NCI-H1436 treated with DMSO at 0.1 percent for 48 hours (cell line): ENCODE measurements at places on chromosomes 5 and 9.

GRCh38 chr9:37508135-37508833 lies 22.5 kb downstream of the POLR1E start:
- DNase-seq = no peak

- DNase-seq = no peak
Measured at GRCh38 chr9:92738661-92739081, 26.0 kb downstream of the BICD2 start.

- no peak for DNase-seq
Measured at GRCh38 chr5:172170251-172170701, 17.7 kb downstream of the STK10 start.

GRCh38 chr9:35864695-35865255 lies 5.4 kb downstream of the OR13J1 start:
- DNase-seq = no peak

- no peak for DNase-seq
Measured at GRCh38 chr5:139113892-139114291, 84.3 kb downstream of the SIL1 start.

GRCh38 chr5:14416621-14417275 lies 164.8 kb upstream of the OTULINL start:
- no peak for DNase-seq

GRCh38 chr9:127168756-127169574 lies 46.5 kb upstream of the ANGPTL2 start:
- DNase-seq = no peak

DNA sequence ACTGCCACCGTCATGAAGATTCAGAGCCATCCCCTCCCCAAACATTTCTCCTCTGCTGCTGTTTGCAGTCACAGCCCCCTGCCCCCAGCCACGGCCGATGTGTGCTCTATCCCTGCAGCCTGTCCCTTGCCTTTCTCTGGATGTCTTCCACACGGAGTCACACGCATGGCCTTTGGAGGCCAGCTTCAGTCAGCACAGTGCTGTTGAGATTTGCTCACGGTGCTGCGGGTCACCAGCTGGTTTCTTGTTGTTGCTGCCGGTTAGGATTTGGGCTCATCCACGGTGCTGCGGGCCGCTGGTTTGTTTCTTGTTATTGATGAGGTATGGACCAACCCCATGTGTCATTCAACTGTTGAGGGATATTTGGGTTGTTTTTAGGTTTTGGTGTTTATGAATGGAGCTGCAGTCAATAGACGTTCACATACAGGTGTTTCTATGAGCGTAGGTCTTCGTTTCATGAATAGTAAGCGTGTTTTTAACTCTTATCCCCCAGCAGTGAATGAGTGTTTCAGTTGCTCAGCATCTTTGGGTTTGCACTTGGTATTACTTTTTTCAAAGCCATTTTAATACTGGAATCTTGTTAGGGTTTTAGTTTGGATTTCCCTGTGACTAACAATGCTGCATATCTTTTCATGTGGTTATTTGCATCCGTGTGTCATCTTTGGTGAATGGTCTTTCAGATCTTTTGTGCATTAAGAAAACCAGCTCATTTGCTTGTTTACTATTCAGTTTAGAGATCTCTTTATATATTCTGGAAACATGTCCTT lies 57.6 kb downstream of the AHRR start:
- no peak for DNase-seq

DNA sequence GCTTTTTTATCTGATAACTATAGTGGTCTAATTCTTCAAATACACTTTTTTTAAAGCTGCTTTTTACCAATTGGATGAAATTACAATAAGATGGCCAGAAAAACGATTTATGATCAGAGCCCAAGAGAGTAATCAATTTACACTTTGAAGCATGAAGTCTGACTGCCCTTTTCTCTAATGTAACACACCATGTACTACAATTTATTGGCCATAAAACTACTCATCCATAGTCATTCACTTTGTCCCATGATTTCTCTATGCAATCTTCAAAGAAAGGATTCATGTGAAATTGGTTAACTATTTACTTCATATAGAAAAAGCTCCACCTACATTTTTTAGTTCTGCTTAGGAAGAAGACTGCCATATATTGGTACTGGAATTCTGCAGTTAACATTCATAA lies 73.6 kb upstream of the CAST start:
- no peak for DNase-seq

DNA sequence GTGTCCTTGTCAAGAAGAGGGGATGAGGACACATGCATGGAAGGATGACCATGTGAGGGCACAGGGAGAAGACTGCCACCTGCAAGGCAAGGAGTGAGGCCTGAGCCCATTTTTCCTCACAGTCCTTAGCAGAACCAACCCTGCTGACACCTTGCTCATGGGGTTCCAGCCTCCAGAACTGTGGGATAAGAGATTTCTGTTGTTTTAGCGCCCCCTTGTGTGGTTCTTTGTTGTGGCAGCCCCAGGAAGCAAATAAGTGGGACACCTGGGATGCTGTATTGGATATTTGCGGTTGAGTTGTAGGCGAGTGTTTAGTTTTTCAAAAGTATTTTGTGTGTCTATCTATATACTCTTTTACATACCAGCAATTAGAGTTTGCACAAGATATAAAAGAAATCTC lies 206.4 kb downstream of the NXNL2 start:
- no peak for DNase-seq

DNA sequence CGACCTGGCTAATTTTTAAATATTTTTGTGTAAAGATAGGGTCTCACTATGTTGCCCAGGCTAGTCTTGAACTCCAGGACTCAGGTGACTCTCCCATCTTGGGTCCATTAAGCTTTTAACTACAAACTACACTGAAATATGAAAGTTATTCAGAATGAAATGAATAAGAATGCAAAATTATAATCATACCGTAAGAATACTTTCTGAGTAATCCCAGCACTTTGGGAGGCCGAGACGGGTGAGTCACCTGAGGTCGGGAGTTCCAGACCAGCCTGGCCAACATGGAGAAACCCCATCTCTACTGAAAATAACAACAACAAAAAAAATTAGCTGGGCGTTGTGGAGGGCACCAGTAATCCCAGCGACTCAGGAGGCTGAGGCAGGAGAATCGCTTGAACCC lies 1.1 kb upstream of the ORM1 start:
- no peak for DNase-seq

DNA sequence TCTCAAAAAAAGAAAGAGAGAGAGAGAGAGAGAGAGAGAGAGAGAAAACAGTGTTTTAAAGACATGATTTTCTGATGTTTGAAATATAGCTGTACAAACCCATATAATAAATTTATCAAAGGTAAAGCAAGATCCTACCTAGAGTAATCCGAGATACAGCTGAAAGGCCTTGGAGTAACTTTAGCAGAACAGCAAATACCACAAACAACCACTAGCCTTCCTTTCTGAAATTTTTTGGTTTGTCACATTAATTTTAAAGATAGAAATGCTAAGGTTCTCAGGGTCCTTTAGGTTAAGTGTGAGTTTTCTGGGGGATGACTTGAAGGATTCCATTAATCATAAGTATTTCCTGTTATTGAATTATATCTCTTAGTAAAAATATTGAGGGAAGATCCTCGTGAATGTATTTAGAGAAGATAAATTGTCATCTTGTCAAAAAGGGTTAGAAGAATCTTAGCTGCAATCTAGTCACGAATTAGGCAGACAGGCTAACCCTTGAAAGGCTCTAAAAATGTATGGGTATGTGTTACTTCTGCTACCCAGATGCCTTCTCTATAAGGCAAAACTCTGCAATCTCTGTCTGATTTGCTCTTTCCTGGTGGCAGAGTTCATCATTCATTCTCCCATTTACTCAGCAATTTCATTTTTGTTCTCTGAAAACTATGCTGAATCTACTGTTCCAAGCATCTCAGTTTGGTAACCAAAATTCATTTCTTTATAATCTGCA lies 27.3 kb downstream of the F2RL2 start:
- no peak for DNase-seq

GRCh38 chr5:28473531-28474107 lies 1435.2 kb upstream of the CDH9 start:
- DNase-seq = no peak

DNA sequence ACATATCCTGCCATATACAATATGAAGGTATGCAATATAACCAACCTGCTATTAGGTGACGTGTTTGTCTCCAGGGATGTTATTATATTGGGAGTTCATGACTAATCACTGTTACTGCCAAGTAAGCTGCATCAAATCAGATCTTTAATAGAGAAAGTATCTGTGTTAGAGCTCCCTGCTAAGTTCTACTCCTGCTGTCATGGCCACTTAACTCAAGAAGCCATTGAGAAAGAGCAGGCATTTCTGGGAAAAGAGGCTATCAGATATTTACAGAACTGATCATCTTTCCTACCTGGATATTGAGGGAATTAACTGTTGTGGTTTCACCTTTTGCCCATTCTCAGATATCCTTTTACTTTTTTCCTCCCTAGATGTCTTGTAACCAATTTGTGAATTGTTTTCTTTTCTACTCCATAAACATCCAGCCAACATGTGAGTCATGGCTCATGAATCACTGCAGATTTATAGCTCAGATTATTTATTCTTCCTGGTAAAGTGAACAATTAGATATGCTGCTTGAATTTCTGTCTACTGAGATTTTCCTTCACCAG lies 634.8 kb upstream of the FAM174A start:
- DNase-seq = no peak

DNA sequence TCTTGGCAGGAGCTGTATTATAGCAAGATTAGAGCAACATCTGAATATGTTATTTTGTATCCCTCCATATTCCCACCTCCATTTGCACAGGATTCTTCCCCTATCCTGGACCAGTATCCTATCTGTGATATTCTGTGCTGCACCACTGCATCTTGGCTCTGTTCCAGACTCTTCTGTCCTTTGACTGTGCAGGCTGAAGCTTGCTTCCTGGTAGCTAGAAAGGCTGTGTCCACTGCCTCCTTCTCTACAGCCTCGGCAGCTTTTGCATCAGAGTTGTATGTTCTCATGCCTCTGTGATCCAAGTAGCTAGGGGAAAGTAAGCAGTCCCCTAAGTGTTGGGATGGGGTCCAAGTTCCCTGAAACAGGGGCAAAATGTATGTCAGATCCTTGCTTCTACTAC lies 104.1 kb downstream of the GAS1 start:
- DNase-seq = no peak

GRCh38 chr5:116738239-116738614 lies 163.6 kb upstream of the SEMA6A start:
- no peak for DNase-seq

DNA sequence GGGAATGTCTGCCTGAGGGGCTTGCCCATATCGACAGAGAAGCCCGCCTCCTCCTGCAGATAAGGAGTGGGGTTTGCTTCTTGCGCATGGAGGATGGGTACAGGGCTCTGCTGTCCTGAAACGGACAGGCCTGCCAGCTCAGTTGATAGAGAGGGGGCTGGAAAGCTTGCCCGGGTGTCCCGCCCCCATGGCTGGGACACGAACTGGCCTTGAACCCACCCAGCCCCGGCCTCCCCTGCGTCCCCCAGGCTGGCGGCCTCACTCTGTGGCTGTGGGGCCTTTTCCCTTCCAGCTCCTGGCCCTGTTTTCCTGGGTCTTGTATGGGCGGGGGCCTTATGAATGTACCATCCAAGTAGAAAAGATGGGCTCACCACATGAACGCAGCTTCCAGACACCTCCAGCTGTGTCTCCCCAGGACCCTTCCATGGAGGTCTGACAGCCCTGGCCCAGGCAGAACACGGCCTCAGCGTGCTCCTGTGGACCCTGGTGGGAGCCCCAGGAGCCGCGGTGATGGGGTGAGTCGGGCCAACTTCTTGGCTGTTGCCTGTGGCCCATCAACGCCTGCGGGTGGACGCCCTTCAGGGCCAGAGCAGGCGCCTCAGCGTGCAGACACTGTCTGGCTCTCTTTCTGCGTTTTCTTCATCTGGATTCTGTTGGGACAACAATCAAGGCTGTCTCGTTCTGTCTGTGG lies 15.9 kb upstream of the SLC2A6 start:
- no peak for DNase-seq

- DNase-seq = no peak
Measured at GRCh38 chr9:114906922-114907571, 23.3 kb downstream of the TNFSF8 start.
